ENCODE measurements at places on chromosomes 7 and 10.

GRCh38 chr7:100964630-100965029 is 4.7 kb upstream of the MUC12 start:
- DNase-seq: no peak

GRCh38 chr7:154592388-154592787 is 410.5 kb downstream of the PAXIP1 start:
- no peak for DNase-seq

DNA sequence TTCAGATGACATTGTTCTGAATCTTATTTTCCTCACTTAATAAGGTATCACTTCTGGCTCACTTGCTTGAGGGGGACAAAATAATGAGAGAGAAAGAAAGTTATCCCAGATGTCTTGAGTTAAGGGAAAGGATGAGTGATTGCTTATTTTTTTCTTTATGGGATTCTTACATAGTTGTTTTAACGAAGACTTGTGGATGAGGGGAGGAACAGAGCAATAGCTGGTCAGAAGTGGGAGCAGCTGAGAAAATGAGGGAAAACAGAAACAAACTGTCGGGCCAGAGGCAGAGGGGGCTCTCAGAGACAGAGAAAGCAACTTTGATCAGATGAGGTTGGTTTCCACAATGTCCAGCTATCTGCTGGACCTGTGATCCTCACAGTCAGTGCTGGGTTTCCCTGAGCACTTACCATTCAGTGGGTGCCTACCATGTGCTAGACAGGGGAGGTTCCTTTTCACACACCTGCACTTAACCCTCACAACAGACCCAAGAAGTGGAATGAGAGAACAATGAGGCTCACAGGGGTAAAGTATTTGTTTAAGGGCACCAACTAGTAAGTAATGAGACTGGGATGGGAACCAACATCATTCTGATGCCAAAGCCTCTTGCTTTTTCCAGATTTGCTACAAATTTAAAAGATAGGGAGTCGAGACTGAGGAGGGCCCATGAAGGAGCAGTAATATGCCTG is 64.2 kb downstream of the BICC1 start:
- DNase-seq: no peak

GRCh38 chr7:16755397-16755796 is 1.8 kb downstream of the TSPAN13 start:
- DNase-seq: no peak

DNA sequence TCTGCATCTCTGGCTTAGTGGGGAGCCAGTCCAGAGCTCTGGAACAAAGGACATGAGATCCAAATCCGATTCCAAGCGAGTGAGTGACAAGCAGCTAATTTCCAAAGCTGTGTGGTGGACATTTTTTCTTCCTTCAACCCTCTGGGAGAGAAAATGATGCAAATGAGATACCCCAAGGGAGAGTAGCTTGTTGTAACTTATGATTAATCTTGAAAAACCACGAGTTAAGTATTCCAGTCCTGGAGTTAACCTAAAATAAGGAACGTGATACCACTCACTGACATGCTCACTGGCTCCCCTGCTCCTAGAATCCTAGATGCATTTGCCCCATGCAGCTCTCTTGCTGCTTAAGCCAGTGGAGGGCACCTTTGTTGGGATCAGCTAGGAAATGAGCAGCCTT is 116.0 kb upstream of the HABP2 start:
- no peak for DNase-seq

DNA sequence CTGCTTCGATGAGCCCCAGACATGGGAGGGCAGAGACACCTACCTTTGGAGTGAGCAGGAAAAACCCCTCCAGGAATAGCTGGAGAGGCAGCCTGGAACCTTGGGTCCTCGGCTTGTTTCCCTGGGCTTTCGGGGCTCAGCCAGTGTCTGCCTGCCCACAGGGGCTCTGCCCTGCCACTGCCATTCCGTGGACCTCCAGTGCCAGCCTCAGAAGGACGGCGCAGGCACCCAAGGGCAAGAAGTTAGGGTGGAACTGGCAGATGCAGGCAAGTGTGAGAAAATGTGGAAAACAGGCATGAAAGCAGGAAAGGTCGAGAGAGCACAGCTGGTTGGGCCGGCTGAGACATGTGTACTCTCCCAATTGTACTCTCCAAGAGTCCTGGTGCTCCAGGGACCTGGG is 281.5 kb downstream of the GRID1 start:
- no peak for DNase-seq

DNA sequence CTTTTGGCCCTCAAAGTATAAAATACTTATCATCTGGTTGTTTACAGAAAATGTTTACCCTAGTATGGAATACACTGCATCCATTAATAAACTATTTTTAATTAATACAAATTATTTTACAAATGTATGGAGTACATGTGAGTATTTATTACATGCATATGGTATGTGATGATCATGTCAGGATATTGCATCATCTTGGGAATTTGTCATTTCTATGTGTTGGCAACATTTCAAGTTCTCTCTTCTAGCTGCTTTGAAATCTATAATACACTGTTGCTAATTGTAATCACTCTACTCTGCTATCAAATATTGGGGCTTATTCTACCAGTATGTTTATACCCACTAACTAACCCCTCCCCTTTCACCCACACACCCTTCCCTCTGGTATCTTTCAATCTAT is 103.9 kb upstream of the THSD7A start:
- no peak for DNase-seq

DNA sequence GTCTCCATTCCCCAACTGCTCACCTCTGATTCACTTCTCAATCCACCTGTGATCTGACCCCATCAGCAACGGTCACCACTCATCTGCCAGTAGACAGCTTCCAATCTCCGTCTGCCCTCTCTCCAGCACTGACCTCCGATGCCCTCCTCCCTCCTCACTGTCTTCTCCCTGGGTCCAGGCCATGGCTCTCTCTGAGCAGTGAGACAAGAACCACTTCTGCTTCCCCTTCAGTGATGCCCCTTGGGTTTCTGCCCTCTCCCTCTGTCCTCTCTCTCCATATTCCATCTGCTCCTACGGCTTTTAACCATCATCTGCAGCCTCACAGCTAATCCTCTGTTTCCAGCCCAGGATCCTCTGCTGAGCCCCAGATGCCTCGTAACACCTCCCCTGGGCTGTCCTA is 55.5 kb upstream of the OPALIN start:
- DNase-seq: no peak

DNA sequence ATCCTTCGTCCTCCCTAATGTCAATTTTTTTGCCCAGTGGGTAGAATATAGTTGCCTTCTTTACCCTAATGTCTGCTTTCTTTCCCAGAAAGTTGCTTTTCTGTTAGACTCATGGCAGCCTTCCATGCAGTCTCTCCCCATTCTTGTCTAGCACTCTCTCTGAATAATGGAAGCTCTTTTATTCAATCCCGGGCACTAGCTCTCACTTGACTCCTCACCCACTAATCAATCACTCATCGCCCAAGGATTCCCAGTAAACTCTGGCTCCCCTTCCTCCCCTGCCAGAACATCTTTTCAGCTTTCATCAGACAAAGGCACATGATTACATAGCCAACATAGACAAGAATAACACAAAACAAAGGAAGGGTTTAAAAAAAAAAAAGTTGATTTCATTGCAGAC is 100.2 kb upstream of the RELN start:
- DNase-seq: no peak

- no peak for DNase-seq
Observed at GRCh38 chr7:113026941-113027340, 59.7 kb downstream of the GPR85 start.
